Right lung (tissue), 10 donors: ENCODE measurements at places on chromosomes 3 and 15. TPM values are rescaled to one million over a fixed set of nuclear protein-coding genes. Genes with fewer than 3 reads are reported as not detected.

DNA sequence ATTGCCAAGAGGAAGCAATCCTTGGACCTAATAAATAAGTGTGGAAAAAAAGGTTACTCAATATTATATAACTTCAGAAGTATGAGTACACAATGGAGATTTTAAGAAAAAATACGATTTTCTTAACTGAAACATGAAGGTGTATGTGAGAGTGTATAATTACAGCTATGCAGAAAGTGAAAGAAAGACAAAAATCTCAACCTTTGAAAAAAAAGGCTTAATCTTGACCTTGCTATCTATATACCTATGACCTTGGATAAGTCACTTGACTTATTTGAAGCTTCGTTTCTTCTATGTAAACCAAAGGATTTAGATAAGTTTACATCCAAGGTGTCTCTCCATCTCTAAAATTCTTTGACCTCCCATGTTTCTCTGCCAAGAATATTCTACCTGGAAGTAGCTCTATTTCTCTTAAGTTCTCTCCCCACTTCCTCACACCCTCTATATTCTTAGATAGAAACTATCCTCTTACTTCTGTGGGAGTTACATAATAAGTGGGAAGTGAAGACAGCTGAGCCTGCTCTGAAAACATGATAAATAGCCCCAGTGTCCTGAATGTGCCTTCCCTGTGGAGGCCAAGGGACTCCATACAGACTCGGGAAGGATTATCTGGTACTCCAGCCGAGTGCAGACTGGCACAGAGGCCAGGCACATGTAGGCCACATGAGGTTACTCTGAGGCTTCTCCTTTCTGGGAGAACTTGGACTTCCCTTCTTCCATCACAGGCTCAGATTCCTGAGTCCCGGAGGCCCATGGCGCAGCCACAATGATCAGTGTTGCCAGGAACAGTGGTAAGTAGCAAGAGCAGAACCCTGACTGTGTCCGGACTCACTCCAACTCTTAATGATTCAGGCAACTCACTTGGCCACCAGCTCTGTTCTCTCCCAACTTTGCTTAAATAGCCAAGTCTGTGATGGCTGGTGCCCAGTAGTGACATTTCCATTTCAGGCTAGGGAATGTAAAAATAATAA, 166.8 kb upstream of the COL8A1 start:
- no peak for DNase-seq

DNA sequence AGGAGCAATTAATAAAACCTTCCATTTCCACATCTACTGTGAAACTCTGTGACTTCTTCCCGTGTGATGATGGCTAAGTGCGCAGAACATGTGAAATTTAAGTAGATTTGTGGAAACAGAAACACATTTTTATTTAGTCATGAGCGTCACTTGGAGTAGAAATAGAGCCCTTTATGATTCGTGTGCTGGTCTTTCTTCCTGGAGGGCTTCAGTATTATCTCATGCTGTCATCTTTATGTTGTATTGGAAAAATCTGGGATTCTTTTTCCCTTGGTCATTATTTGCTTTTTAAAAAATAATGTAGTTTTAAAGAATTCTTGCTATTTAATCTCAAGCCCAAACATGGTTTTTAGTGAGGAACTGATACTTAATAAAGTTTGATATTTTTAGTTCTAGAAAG, 284.0 kb upstream of the CTDSPL start:
- no peak for DNase-seq

GRCh38 chr3:10228248-10228950, 19.9 kb upstream of the TATDN2 start:
- no peak for DNase-seq

DNA sequence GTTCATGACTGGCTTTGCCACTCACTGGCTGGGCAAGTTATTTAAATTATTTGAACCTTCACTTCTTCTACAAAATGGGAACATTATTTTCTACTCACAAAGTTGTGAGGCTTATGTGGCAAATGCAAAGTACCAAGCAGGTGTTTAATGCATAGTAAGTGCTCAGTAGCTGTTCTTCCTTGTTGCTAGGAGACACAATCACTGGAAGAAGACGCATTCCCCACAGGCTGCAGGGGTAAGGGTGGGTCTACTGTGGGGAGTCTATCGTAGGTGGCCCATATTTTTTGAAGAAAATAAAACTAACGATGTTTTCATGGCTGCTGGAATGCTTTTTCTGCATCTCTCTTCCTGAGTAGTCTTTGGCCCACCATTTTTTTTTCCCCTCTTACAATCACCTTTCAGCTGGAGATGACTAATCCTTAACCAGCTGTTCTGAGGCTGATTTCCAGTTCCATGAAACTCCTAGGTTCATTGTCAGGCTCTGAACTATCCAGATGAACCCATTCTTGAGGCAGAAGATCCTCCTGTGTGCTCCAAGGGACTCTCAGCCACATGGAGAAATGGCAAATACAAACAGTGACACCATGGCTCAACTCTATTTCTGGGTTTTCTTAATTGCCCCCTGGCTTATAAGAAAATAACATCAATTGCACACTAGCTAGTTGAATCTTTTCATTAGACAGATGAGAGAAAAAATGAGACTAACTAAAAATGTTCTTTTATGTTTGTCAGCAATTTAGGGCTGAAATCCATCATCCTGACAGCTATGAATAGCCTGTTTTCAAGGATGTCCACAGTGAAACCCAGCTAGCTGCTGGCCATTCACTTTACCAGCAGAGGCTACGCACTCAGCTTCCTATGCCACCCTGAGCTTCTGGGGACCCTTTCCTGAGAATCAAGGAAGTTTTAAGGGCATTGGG, 108.3 kb upstream of the ETV5 start:
- DNase-seq: no peak

Gene CADPS
- 3.3 TPM for polyA plus RNA-seq

Gene SENP7
- 135 TPM for polyA plus RNA-seq

Gene HYAL3
- 2.9 TPM for polyA plus RNA-seq

Gene ALDH1A2
- polyA plus RNA-seq: 40.8 TPM

Gene DUOXA1
- polyA plus RNA-seq: 1.4 TPM
